ENCODE measurements at places on chromosomes 1 and 21.

DNA sequence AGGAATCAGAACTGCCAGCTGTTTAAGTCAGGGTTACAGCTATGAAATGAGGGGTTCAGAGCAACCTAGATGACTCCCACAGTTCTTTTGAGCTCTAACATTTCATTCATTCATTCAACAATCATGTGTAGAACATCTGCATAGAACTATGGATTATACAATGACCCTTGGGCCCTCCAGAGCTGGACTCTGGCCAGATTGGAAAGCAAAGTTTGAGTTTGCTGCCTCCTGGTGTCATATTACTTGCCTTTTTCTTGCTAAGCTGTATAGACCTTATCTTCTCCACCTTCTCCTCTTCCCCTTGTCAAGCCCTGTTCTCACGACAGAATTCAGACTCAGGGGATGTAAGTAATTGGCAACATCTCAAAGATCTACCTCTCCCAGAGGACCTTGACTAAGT is 4.0 kb downstream of the CASQ2 start:
- no peak for DNase-seq

DNA sequence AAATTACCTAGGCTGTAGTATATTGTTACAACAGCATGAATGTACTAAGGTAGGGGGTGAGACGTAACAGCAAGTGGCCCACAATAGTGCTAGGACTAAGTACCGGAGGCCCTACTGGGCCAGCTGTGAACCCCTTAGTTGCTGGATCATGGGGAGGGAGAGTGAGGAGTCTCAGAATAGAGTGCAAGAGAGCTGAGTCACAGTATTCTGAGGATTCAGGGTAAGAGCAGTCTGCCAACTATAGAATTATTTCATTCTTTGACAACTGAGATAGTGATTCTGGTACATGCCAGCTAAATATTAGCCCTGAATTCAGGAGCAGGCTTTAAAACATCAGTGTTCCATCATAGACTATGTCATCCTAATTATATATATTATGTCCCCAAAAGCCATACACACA is 218.7 kb downstream of the TM2D1 start:
- DNase-seq, result no peak

DNA sequence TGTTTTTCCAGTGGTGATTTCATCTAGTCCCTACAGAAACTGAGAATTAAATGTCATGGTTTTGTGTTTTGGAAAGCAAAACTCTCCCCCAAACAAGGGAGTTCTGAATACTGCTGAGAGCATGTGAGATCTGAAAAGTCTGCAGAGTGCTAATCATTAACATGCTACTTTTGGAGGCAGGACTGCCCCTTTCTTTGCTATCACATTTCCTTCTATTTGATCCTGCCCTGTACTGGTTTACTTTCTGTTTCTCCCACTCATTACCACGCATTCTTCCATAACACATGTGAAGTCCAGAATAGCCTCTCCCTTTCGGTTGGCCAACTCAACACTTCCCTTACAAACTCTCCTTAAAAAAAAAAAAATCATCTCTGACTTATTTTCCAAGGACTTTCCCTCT is 63.6 kb downstream of the GADD45A start:
- DNase-seq, result no peak

DNA sequence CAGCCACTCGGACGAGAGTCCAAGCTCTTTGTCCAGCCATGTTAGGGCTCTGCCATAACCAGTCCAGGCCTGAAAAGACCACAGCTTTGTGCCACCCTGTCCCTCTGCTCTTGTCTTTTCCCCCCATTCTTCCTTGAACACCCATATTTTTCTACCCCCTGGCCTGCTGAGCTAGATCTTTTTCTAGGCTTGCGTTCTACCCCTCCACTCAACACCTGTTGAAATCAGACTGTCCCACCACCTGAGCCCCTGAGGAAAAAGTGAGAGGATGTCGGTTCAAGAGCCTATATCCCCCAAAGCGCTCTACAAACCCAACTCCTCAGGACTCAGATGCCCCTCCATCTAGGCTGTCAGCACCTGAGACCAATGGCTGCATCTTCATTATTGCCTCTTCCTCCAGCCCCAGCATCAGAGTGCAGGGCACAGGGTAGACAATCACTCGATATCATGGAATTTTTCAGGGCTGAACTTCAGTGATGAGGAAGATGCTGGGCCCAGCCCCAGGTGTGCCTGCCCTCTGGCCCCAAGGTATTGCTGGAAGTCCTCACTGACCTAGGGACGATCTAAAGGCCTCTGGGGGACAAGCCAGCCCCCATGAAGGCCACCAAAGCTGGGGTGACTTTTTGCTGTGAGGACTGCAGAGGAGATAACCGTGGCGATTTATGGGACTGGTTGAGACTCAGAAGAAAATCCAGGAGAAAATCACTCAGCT is 75.3 kb downstream of the CD247 start:
- no peak for DNase-seq

- no peak for DNase-seq
Measured at GRCh38 chr21:31156662-31157061, 118.4 kb upstream of the KRTAP19-8 start.

DNA sequence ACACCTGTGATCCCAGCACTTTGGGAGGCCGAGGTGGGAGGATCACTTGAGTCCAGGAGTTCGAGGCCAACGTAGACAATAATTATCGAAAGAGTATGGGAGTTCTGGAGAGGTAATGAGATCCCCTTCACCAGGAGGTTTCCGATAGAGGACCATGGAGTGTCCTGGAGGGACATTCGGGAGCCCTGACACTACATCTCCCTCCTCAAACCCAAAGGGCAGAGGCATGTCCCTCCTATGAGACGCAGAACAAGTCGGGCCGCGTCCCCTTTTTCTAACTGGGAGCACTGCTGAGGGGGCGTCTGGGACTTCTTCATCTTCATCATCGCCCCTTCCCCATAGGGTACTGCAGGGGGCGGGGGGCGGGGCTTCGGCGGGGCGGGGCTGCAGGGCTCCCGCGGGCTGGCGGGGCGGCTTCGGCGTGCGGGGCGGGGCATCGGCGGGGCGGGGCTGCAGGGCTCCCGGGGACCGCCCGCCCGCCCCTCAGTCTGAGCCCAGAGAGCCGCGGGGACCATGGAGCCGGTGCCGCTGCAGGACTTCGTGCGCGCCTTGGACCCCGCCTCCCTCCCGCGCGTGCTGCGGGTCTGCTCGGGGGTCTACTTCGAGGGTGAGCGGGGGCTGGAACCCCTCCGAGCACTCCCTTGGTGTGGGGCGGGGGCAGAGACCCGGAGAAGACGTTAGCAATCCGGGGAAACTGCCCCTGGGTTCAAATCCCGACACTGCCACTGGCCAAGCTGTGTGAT is at the start of gene THEMIS2:
Gene THEMIS2 (plus strand): TSS at position 486 of the 743 bp plus-strand sequence. CDS start 28 bp downstream, at position 514.
- DNase-seq, result no peak

GRCh38 chr1:84884671-84885389 is 8.2 kb downstream of the LPAR3 start:
- DNase-seq, result no peak

GRCh38 chr1:18924221-18924691 is 21.9 kb upstream of the ALDH4A1 start:
- no peak for DNase-seq

DNA sequence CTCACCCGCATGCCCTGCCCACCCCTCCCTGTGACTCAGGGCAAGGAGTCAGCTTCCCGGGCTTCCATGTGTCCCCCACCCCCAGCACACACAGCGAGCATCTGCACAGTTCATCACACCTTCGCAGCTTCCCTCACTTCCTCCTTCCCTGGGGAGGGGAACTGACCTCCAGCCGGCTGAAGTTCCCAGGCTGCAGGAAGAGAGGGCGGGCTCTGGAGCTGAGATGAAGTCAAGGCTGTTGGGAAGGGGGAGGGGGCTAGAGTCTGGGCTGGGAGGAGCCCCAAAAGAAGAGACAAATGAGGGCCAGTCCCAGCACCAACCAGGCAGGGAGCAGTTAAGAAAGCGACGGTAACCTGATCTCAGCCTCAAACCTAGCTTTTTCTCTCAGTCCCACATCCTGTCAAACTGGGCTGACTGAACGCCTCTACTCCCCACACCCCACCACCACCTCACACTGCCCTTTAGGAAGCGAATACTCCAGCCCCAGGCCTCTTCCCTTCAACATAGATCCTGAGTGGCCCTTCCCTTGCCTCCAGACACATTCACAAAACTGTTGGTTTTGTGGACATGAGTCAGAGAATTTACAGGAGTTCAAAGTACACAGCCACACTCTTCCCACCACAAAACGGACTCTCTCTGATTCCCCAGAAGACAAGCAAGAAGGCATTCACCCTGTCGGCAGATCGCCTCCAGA is 1.8 kb downstream of the RHOC start:
- DNase-seq, result peak; percentile 90

DNA sequence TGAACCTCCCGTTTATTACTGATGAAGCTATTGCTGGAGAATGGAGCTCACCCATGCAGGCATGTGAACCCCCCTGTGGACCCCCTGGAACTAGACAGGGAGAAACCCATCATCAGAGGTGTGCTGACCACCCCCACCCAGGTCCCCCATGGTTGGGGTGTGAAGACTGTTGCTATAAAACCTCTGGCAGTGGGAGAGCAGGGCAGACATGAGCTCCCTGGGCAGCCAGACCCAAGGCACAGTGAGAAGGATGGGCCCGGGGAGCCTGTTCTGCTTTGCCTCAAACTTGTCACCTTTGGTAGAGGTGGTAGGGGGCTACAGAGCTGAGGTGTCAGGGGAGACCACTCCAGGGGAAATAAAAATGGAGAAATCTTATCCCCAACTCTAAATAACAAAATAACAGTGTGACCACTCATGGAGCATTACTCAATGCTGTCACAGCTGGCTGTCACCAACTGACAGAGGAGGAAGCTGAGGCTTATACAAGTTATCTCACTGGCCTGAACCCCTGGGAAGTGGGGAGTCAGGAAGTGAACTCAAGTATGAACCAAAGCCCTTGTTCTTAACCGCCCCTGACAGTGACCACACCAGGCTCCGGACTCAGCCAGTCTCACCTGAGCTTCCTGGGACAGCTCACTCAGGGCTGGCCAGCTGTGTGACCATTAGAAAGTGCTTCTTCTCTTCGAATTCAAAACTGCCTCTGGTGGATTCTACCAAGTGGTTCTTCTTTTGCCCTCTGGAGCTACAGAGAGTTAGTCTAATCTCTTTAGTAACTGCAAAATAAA is 698.8 kb downstream of the MATN1 start:
- no peak for DNase-seq

- no peak for DNase-seq
Measured at GRCh38 chr21:45934554-45934953, 47.0 kb upstream of the COL6A1 start.

- no peak for DNase-seq
Measured at GRCh38 chr1:217389895-217390294, 241.0 kb downstream of the GPATCH2 start.

DNA sequence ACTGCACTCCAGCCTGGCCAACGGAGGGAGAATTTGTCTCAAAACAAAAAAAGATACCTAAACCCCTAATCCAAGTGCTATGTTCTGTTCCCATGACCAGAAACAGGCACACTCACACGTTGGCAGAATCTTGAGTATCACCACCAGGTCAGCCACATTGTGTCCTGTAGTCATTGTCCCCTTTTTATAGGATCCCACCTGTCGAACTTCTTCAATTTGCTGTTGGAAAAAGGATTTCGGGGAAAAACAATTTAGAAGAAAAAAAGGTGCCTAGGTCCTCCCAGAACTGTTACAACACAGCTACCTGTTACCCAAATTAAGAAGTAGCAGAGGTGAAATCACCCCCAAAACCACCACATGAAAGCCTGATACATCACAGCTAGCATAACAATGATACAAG is 3.4 kb downstream of the ILF2 start:
- DNase-seq, result no peak

GRCh38 chr1:209583408-209583807 is at the start of gene CAMK1G:
CAMK1G (plus strand) TSS chr1:209583714; CDS start chr1:209594984, 11,270 bp downstream.
- peak; percentile 20 for DNase-seq

DNA sequence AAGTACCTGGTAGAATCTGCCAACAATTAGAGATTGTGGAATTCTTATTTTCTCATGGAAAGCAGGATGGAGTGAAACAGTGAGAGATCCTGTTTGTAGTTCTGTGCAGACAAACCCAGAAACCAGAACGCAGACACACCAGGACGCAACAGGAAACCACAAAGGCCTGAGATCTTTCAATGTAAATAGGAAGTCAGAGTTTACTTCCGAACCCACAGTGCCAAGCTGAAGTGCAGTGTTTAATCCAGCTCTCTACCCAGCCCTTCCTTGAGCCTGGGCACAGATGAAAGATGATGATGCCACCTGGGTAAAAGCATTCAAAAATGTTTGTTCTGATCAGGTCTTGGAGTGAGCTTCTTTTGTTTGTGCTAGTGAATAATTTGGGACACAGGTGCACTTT is 244.2 kb upstream of the HOOK1 start:
- no peak for DNase-seq

DNA sequence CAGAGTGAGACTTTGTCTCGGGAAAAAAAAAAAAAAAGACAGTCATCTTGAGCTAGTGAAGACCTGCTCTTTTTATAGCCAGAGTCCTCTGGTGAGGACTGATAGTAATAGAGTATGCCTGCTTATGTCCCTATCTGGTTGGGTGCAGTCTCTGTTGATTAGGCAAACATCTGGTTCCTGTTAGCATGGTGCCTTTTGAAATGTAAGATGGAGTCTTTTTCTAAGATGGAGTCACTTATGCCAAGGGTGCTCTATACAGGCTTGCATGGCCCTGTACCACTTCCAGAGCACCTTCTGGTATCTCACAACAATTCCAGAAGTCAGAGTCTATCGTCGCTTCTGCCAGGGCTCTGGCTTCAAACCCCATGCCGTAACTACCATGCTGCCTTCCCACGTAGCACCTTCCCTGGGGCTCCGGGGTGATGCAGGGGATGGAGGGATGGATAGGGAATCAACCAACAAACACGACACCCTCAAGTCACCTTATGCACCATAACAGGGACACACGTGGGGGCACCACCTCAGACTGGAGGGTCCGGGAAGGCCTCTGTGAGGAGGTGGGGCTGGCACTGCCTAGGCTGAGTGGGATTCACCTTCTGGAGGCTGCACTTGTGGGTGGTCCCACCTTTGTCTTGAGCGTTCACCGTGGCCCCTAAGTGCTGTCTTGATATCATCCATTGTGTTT is 11.6 kb upstream of the PADI6 start:
- no peak for DNase-seq

DNA sequence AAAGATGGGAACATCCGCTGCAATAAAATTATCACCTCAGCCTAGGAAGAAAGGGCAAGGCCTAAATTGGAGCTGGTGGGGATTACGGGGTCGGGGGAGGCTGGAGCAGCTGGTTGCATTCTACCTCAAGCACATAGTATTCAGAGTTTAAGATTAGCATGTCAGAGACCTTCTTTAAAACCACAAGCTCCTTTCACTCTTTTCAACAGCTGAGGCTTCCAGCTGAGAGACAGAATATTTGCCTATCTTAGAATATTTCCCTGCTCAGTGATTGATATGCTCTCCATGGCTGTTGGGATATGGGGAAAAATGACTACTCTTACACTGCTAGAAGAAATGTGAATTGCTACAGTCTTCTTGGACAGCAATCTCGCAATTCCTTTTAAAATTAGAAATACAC is 248.6 kb downstream of the TBX15 start:
- no peak for DNase-seq

DNA sequence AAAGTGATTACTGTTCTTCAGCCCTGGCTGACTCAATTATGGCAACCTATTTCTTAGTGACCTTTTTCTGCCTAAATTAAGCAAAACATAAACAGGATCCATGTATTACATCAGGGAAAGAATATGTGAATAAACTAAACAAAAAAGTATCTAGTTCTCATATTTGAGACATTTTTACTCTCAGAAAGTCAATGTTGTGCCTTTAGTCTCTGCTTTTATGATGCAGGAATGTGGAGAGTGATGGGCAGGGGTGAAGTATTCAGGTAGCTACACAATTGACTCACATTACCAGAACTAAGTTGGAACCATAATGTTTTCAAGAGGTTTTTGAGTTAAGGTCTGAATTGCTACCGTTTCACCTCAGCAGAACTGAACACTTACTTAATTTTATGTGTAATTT is 462.7 kb upstream of the CXADR start:
- DNase-seq, result no peak
